ENCODE measurements at places on chromosomes 2 and 18. TPM values are rescaled to one million over a fixed set of nuclear protein-coding genes. Genes with fewer than 3 reads are reported as not detected.

DNA sequence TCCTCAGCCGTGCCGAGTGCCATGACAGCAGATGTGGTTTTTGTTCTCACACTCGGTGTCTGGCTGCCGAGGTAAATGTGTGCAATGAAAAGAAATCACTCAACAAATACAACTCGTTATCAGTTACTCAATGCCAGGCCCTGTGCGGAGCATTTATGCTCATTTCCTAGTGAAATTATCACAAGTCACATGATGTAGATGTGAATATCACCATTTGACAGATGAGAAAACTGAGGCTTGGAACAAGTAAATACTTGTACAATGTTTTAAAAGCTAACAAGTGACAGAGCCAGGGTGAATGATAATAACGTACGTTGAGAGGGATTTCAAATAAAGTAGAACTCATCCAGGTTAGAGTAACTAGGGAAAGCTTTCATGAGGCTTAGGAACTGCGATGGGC is 174.7 kb downstream of the EIPR1 start:
- no peak overlapping the region for H3K4me3 ChIP-seq
- H3K27me3 ChIP-seq = no peaks in the 10 kb centered on the region
- H3K27ac ChIP-seq = no peak overlapping the region
- peaks cover 20% of the 10 kb centered on the region for H3K36me3 ChIP-seq
- peaks cover 10% of the 10 kb centered on the region for H3K4me1 ChIP-seq
- DNase-seq = no peak

The ABCB11 gene
- total RNA-seq = not detected

DNA sequence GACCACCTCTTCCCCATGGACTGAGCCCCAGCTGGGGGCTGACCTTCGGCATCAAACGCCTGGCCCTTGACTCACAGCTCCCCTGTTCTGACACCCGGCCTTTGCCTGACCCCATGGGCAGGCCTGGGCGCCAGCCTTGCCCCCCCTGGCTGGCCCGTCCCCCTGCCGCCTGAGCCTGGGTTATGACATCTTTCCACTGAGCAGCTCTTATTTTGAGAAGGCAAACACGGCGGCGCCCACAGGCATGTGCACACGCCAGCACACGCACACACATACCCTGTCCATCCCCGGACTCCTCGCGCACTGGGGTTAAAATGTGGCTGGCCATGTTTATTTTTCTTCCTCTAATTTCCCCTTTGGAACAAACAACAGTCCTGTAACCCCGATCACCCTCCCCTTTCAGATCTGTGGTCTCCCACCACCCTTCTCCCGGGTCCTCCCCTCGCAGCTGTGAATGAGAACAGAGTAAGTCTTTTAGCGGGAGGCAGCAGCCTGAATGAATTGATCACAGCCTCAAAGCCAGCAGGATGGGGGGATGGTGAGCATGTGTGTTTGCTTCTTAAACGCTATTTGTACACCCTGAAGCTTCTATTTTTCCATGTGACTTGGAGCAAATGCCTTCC is 11.8 kb upstream of the ATOH8 start:
- peak; percentile 94 for DNase-seq
- no peaks in the 10 kb centered on the region for H3K36me3 ChIP-seq
- H3K4me1 ChIP-seq = peaks cover 37% of the 10 kb centered on the region
- H3K4me3 ChIP-seq = peak overlapping the region; percentile 53
- peak overlapping the region; percentile 37 for H3K27ac ChIP-seq

GRCh38 chr2:70088598-70089219 is 1.4 kb downstream of the PCBP1 start:
- no peak for DNase-seq
- H3K27me3 ChIP-seq = no peaks in the 10 kb centered on the region
- H3K4me1 ChIP-seq = peaks cover 53% of the 10 kb centered on the region
- peak overlapping the region; percentile 99 for H3K27ac ChIP-seq

DNA sequence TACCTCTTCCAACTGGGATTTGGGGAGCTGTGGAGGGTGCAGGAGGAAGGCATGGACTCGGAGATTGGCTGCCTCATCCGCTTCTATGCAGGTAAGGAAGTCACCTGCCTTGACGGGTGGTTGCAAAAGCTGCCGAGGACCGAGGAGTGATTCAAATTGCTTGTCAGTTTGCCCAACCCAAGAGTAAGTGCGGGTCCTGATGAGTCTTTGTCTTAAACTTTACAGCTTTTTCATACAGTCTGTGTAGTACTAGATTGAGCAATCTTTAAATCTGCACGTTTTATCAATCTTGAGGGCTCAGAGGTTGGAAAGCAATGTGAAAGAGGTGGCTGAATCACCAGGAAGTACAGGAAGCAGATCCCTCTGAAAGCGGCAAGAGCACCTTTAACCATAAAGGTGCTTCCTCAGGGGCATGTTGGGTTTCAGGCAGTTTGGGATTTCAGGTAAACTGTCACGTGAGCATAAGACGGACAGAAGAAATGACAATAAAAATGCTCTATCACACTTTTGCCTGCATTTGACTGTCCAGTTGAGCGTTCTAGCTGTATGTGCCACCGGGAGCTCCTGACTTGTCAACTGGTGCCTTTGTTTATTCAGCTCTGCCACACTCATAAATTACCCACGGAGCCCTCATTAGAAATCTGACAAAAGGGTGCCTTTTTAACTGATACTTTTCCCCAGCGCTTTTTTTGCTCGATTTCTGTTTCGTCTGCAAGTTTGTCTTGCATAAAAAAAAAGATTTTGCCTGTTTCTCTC is 2.0 kb downstream of the PHLPP1 start:
- peak overlapping the region; percentile 53 for H3K27ac ChIP-seq
- H3K27me3 ChIP-seq = no peaks in the 10 kb centered on the region
- no peaks in the 10 kb centered on the region for H3K36me3 ChIP-seq
- peak overlapping the region; percentile 86 for H3K4me3 ChIP-seq
- H3K4me1 ChIP-seq = peaks cover 23% of the 10 kb centered on the region

The TIGD1 gene
- 9.5 TPM for total RNA-seq

The AGXT gene
- 41.9 TPM for total RNA-seq

The EN1 gene
- not detected for total RNA-seq

DNA sequence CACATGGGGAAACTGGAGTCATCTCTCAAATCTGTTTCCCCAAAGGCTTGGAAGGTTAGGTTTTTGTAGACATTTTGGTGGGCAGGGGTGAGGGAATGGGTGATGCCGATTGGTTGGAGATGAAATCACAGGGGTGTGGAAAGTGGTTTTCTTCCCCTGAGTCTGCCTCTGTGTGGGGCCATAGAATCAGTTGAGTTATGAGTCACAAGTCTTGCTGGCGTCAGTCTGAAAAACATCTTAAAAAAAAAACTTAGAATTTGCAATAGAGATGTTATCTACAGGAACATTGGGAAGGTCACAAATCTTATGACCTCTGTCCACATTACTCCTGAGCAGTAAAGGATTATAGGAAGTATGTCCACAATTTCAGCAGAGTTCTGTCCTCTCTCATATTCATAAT is 314.6 kb downstream of the CNTNAP5 start:
- no peaks in the 10 kb centered on the region for H3K4me1 ChIP-seq
- no peak overlapping the region for H3K27ac ChIP-seq
- no peaks in the 10 kb centered on the region for H3K27me3 ChIP-seq
- no peaks in the 10 kb centered on the region for H3K36me3 ChIP-seq
- no peak overlapping the region for H3K4me3 ChIP-seq
- no peak for DNase-seq

The CNNM3 gene
- 8.4 TPM for total RNA-seq

The GRB14 gene
- total RNA-seq = 3.8 TPM

The EPAS1 gene
- total RNA-seq = 64.9 TPM

DNA sequence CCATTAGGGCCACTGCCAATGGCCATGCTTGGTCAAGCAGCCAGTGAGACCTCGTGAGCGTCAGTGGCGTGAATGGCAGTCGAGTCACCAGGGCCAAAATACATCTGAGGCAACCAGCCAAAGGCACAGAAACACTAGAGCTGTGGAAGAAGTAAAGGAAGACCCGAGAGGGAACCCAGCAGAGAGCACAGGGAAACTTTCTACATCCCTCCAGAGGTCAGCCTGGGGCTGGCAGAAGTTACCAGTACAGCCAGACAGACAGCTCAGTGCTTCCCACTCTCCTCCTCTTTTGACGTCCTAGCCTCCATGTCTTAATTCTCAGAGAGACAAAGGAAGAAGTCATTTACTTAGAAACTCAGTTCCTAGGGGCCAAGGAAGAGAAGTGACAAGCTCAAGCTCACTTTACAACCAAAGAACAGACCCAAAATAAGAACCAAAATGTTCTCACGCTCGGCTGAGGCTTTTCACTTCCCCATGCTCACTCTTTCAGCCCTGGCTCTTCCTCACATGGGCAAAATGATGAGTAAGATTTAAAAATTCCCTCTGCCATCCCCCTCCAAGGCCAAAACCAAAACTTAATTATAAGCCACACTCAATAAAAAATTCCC is 8.7 kb downstream of the CYRIA start:
- H3K27me3 ChIP-seq = no peaks in the 10 kb centered on the region
- H3K36me3 ChIP-seq = no peaks in the 10 kb centered on the region
- no peak overlapping the region for H3K27ac ChIP-seq
- no peak for DNase-seq

The CEP192 gene
- total RNA-seq = 33.6 TPM

The SETBP1 gene
- 0.18 TPM for total RNA-seq

- H3K4me1 ChIP-seq = peaks cover 10% of the 10 kb centered on the region
- H3K27ac ChIP-seq = no peak overlapping the region
- H3K36me3 ChIP-seq = peaks cover 18% of the 10 kb centered on the region
- DNase-seq = no peak
- no peaks in the 10 kb centered on the region for H3K27me3 ChIP-seq
Observed at GRCh38 chr2:231177156-231178025, 21.0 kb upstream of the ARMC9 start.

GRCh38 chr2:73291461-73292315 is 1.7 kb downstream of the EGR4 start:
- peaks cover 8% of the 10 kb centered on the region for H3K4me1 ChIP-seq
- no peak overlapping the region for H3K4me3 ChIP-seq
- DNase-seq = no peak

DNA sequence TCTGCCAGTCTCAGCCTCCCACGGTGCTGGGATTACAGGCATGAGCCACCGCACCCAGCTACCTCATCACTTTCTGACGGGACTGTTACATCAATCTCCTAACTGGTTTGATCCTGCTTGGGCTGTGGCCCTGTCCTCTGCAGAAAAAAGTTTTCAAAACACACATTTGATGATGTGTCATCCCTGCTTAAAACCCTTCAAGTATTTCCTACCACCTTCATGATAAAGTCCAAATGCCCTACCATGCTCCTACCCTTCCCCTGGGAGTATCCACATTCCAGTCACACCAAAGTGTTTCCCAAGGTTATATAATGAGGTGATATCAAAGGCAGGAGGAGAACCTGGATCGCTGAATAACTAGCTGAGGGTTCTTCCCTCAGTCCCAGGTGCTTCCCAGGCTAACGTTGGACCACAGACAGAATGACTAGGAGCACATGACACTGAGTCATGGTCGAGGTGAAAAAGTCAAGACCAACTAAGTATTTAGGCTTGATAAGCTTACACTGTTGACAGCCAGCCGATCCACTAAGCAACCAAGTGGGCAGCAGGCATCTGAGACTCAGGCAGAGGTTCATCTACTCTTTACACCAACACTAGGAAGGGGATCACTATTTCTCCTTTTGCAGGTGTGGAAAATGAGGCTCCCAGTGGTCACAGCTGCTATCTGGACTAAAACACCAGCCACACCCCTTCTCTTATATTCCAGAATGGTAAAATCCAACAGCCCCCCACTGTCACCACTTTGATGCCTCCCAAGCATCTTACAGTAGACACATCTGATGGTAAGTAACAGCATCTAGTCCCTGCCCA is 31.8 kb downstream of the CYRIA start:
- no peaks in the 10 kb centered on the region for H3K36me3 ChIP-seq
- H3K27me3 ChIP-seq = no peaks in the 10 kb centered on the region
- H3K4me1 ChIP-seq = no peaks in the 10 kb centered on the region

DNA sequence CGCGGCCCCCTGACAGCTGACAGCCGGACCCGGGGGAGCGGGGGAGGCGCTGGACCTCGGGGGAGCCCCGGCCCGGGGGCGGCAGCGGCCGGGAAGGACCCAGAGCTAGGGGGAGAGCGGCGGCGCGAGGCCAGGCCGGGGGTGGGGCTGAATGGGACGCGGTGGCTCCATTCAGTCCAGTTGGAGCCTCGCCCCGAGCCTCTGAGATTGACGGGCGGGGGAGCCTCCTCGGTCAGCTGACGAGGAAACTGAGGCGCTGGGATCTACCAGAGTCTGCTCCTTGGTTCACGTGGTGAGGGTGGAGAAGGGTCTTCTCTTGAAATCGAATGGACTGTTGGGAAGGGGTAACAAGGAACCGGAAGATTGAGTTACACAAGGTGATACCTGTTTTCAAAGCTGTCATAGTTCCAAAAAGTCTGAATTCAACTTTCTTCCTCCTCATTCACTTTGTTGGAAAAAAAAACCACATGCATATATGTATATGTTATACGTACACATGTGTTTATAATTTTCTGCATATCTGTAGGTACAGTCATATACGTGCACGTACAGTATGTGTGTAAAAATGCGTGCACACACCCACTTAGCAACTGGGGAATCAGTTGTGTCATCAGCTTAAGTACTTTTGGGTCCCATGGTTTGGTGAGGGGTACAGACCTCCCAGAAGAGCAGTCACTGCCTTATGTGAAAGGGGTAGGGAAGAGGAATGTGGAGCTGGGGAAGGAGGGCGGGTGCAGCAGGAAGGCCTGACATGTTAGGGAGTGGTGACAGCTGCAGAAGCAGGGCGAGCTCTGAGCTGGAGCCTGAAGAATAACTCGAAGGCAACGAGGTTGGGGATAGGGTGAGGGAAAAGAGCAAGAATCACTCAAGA is 628 bp downstream of the PPP1R7 start:
- peak overlapping the region; percentile 18 for H3K27ac ChIP-seq
- no peaks in the 10 kb centered on the region for H3K27me3 ChIP-seq
- DNase-seq = no peak
- H3K36me3 ChIP-seq = peaks cover 3% of the 10 kb centered on the region
- peak overlapping the region; percentile 91 for H3K4me3 ChIP-seq

- no peaks in the 10 kb centered on the region for H3K4me1 ChIP-seq
- no peaks in the 10 kb centered on the region for H3K27me3 ChIP-seq
- H3K27ac ChIP-seq = no peak overlapping the region
- H3K36me3 ChIP-seq = no peaks in the 10 kb centered on the region
Observed at GRCh38 chr2:133004623-133005022, 334.6 kb upstream of the LYPD1 start.

The LYG1 gene
- total RNA-seq = 0.49 TPM

All from HepG2 (cell line).